M059J (cell line): ENCODE measurements at places on chromosomes 12 and 14.

DNA sequence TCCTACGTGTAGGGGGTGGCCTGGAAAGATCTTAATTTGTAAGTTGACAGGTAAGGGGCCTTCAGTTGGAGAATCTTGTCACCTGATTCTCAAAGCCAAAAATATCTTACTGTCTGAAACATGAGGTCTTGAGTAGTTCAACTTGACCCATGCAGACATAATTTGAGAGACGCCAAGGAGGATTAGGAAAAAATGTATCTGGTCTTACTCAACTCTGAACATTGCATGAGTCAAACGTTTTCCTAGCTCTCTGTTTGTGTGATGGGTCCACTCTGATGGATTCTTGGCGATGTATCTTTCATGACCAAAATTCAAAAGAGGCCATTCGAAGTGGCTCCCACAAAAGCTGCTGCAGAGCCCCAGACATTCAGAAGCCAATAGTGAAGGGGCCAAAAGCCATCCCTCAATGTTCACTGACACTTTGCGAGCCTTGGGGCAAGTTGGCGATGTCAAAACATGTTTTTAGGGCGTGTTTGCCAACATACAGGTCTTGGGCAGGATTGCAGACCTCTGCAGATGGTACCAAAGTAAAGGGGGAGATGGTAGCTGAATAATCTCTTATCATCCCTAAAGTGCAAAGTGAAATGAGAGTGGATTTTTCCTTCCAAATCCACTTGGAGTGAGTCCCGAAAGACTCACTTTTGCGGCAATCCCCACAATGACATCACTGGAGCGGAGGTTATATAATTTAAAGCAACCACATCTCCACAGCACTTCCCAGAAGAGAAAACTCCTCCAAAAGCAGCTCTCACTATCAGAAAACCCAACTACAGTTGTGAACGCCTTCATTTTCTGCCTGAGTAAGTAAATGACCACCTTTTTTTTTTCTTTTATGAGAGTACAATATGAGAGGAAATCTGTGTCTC lies at the start of gene BDKRB1:
Gene BDKRB1, plus strand, starts transcription at position 710 of the 866 bp plus-strand sequence. CDS start 7,473 bp downstream, outside the sequence.
- peak; percentile 73 for DNase-seq

- peak; percentile 46 for DNase-seq
These were observed 12.1 kb downstream of the CNOT2 start for GRCh38 chr12:70255311-70255710.

GRCh38 chr12:122836027-122836921 lies 1.0 kb downstream of the HIP1R start:
- DNase-seq, result peak; percentile 59

- no peak for DNase-seq
These were observed 176.0 kb downstream of the ESRRB start for GRCh38 chr14:76551906-76552305.

- DNase-seq, result peak; percentile 4
These were observed 118.9 kb downstream of the PIWIL1 start for GRCh38 chr12:130456375-130457199.

GRCh38 chr12:80712866-80713265 lies 3.8 kb upstream of the MYF5 start:
- no peak for DNase-seq

DNA sequence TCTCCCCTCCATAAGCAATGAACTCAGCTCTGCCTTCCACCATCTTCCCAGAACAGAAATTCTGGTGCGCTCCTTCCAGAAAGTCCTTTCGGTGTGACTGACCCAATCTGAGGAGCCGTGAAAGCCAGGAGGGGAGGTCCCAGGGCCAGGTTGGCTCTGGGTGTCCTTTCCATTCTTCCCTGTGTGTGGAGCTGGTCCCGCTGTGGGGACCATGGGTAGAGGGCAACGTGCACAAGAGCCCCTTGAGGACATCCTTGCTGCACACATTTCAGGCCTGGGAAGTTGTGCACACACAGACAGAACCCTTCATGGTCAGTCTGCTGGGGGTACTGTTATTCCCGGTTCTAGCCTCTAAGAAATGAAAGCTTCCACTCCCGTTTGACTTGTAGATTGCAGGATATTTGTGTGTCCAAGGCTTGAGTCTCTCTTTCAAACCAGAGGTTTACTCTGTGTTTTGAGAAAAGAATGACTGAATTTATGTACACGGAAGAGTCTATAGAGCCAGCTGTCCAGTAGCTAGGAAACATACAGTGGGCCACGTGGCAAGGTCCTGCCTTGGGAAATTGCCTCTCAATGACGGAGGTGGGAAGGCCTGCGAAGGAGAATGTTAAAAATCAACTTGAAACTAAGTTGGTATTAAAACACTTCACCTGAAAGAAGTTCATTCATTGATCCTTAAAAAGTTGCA lies 10.1 kb downstream of the NFKBIA start:
- no peak for DNase-seq

DNA sequence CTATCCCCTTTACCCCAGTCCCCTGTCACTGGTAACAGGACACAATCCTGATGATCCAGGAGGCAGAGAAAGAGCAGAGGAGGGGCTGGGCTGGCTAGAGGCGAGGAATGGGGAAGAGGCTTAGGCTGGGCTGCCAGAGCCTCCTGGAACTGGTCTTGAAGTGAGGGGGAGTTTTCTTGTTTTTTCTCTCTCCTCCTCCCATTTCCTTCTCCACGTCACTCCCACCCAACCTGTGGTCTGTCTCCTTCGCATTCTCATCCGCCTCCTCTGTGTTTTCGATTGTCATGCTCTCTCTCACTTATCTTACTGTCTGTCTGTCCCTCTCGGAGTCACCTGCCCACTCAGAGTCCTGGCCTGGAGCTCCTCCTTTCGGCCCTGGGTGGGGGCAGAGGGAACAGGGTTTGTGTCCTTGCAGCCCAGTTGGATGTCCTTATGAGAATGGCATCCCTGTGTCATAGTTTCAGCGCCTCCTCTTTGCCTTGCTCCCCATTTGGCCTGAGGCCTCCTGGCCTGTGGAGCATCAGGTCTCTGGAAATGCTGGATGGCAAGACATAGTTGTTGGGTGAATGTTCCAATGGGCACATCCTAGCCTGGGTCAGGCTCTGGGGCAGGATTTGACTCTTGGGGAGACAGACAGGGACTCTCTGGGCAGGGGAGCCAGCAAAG lies 3.4 kb upstream of the KRT80 start:
- peak; percentile 66 for DNase-seq

- no peak for DNase-seq
These were observed 143.3 kb downstream of the NTF3 start for GRCh38 chr12:5575232-5575631.

DNA sequence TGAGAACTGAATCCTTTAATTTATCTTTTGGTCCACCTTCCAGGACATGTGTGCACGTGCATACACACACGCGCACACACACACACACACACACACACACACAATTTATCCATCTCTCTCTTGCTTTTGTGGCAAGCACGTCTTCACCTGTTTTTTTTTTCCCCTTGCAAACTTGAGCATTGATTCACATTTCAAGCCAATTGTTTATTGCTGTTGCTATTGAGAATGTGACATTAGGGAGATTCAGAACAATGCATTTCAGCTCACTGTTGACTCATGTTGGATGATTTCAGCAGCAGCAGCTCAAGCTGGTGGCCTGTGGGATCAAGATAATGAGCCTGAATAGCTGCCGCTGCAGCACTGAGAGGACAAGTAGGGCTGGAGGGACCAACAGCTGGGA lies 128.9 kb downstream of the SNAPC1 start:
- DNase-seq, result peak; percentile 59

DNA sequence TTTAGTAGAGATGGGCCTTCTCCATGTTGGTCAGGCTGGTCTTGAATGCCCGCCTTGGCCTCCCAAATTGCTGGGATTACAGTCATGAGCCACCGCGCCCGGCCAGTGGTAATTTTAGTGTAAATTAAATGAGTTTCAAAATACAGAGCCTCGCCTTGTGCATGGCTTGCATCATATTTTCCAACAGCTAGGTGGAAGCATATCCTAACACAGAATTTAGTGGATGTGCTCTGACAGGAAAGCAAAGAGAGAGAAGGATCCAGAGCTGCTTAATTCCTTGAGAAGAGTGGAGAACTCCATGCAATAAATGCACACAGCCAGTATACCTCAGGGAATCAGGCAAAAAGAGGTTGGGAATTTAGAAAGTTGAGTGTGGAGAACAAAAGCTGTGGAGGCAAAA lies 2.5 kb downstream of the OR6C2 start:
- DNase-seq, result no peak

DNA sequence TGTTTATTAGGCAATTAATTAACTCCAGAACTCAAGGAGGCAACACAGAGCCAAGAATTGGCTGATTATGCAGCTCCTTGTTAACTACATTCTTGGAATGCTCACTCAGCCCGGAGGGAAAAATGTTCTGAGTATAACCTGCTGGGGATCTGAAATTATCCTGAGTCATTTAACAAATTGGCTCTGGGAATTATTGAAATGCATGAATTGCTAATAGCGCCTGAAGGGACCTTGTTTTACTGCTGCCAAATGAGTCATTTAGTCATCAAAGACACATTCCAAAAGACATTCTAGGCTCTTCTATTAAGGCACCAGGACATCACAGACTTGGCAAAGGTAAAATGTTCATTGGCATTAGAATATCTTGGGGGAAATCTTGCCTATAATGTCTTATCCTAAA lies 13.0 kb downstream of the TMEM52B start:
- DNase-seq, result peak; percentile 94

DNA sequence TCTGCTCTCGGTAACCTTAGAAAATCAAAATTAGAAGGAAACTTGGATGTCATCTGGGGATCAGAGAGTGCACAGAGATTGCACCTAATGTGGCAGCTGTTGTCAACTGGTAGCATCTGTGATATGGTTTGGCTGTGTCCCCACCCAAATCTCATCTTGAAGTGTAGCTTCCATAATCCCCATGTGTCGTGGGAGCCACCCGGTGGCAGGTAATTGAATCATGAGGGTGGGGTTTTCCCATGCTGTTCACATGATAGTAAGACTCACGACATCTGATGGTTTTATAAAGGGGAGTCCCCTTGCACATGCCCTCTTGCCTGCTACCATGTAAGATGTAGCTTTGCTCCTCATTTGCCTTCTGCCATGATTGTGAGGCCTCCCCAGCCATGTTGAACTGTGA lies 127.7 kb upstream of the SRRM4 start:
- DNase-seq, result no peak

DNA sequence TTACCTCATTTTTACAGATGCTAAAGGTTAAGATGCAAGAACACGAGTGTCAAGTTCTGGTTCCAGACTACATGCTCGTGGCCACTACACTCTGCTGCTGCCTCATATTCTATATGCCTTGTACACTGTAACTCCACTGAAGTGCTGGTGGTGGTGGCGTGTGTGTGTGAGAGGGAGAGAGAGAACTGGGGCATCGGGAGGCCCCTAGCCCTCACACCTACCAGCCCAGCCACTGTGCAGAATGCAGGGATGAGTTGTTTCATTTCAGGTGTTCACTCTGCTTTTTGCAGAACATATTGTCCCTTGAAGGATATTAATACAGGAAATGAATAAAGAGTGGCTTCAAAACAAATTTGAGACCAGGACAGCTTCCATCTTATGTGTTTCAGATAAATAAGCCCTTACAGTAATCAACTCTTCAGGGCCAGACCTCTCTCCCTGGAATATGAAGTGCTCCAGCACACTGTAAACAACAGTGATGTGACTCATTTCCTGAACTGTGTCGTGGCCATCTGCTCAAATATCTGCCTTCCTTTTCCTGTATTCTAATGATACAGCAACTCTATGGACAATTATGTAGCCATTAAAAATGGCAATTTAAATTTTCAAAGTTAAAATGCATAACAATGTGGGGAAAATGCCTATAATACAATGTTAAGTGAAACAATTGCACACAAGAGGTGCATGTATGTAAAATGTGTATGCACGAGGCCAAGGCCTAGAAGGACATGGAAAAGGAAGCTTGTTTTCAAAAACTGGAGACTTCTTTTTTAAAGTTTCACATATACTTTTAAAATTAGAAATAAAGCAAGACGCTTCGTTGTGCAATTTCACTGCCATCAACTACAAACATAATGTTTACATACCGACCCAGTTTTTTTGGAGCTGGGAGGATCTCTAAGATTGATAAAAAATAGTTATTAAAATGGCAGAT lies 215.4 kb downstream of the PELI2 start:
- DNase-seq, result peak; percentile 86
